Putamen (tissue), 1 donor: ENCODE measurements at places on chromosomes 6 and 20.

DNA sequence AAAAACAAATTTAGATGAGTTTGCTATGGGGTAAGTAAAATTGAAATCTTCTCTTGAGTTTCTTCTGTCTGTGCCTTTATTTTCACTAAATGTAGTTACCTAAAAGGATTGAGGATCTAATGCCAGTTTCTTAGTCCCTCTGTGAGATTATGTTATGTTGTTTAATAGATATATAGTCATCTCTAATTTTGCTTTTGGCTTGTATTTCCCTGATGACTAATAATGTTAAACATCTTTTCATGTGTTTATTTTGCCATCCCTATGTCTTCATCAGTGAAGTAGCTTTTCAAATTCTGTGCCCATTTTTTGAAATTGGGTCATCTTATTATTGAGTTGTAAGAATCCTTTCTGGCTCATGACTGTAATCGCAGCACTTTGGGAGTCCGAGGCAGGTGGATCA lies 13.7 kb downstream of the QRSL1 start:
- DNase-seq, result no peak

DNA sequence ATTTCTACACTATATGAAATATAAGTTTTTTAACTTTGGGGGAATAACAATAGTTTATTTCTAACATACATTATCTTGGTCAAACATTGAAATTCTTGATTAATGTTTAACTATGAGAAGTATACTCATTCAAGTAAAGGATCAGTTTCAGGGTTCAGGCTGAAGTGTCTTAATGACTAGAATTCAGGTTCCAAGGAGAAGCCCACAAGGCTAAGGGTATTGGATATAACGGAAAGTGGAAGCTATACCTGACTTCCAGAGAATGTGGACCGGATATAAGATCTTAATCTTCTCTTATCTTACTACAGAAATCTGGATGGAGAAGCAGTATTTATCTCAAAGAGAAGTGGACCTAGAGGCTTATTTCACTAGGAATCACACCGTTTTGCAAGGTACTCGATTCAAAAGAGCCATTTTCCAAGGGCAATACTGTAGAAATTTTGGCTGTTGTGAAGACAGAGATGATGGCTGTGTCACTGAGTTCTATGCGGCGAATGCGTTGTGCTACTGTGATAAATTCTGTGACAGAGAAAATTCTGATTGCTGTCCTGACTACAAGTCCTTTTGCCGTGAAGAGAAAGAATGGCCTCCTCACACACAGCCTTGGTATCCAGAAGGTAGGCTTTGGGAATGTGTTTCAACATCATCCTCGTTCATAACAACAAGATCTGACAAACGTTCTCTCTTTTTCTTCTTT lies at the start of gene TINAG:
TINAG (plus strand) TSS at position 153 of the 697 bp plus-strand sequence; CDS start at position 263, 110 bp downstream.
- DNase-seq, result no peak

- no peak for DNase-seq
Measured at GRCh38 chr6:105058846-105059245, 101.9 kb downstream of the LIN28B start.

GRCh38 chr6:3740551-3741476 lies 10.7 kb downstream of the PXDC1 start:
- no peak for DNase-seq

DNA sequence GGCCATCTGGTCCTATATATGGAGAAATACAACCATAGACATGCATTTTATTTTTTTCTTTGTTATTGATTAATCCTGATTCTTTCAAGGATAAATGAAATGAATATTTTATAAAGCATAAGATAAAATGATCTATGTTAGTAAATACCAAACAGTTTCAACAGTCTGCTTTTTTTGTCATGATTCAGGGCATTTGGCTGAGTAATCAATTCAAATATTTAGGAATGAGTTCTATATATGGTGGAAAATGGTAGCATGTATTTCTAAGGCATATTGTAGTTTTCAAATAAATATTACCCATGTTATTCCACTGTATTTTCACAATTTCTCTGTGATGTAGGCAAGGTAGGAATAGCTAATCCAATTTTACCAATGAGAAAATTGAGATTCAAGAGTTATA lies 287.5 kb upstream of the FKBP1C start:
- no peak for DNase-seq

GRCh38 chr20:60055740-60056139 lies 97.5 kb downstream of the CDH26 start:
- DNase-seq, result peak; percentile 17

GRCh38 chr6:93849857-93850256 lies 430.5 kb upstream of the EPHA7 start:
- no peak for DNase-seq

DNA sequence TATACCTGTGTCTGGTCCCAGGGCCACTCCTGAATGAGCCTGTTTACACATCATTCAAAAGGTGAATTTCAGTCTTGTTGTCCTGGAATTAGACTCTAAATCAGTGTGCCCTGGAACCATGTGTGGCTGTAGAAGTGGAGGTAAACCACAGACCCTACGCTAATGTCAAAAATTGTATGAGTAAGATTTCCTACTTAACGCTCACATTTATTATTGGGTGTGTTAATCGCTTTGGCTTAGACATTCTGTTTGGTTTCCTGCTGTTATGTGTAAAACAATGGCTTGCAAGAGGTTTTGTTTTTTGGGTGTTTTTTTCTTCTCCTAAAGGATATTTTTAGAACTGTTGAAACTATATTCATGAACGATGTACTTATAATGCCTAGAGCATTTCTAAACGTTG lies 19.3 kb downstream of the PLCB1 start:
- DNase-seq, result no peak

DNA sequence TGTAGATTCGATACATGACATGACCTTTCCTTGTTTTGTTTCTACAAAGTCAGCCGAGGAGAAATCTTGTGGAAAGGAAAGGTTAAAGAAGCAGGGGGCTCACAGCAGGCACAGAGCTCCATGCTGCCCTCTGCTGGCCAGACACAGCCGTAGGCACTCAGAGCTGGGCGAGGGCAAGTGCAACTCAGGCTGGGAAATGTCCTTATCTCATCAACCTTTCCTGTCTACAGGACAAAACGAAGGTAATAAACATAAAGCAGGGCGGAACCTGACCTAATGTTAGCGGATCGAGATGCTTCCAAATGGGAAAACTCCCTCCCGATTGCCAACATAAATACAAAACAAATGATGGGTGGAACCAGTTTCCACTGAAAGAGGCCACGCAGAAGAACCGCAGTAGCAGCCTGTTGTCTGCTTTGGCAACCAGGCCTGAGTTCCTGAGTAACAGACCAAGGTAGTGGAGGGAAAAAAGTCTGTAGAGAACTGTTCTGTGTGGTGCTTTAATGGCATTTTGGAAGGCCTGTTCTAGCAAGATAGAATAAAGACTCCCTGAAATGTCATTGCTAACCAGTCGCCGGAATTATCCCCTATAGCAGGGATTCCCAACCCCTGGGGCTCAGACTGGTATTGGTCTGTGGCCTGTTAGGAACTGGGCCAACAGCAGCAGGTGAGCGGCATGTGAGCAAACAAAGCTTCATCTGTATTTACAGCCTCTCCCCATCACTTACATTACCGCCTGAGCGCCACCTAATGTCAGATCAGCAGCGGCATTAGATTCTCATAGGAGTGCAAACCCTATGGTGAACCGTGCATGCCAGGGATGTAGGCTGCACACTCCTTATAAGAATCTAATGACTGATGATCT lies 85.2 kb downstream of the MBOAT1 start:
- peak; percentile 32 for DNase-seq

- no peak for DNase-seq
Measured at GRCh38 chr20:63093966-63094766, 87.4 kb upstream of the BHLHE23 start.

- no peak for DNase-seq
Measured at GRCh38 chr6:8414844-8415243, 20.5 kb downstream of the SLC35B3 start.

DNA sequence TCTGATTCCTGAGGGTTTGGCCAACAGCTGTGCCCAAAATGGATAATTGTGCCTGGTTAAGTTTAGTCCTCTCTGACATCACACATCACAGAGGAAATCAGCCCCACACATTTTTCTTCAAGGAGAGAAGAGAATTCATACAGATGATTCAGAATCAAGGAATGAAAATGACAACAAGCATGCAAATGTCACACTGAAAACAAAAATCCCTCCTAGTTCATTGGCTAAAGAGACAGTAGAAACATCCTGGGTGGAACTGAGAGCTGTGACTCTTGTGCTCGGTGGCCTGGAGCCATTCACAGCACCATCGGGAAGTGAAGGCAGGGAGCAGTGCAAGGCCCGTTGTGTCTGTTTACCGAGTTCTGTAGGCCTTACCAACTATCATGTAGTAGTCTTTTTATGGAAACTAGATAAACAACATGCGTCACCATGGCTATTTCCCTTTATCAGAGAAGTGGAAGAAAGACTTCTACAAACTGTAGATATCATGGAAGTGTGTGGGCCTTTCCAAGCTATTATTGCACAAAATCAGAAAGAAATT lies 81.7 kb upstream of the TENT5A start:
- DNase-seq, result no peak

- DNase-seq, result no peak
Measured at GRCh38 chr6:39558079-39558478, 167.1 kb downstream of the KIF6 start.

GRCh38 chr20:20333866-20334265 lies 34.0 kb upstream of the INSM1 start:
- DNase-seq, result peak; percentile 45

GRCh38 chr6:151536188-151536479 lies 42.3 kb downstream of the CCDC170 start:
- DNase-seq, result no peak

DNA sequence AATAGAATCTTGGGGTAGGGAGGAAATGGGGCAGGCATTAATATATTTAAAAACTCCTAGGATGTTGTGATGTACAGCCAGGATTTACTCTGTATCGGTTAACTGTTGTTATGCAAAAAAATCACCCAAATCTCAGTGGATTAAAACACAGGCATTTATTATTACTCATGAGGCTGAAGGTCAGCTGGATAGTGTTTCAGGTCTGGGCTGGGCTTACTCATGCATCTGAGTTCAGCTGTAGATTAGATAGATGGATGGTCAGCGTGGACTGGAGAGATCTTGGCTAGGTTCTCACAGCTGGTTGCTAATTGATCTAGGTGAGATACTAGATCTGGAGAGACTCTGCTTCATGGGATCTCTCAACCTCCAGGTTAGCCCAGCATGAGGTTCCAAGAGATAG lies 131.4 kb downstream of the BTBD3 start:
- DNase-seq, result no peak

- DNase-seq, result no peak
Measured at GRCh38 chr20:36091561-36092397, 62.8 kb upstream of the EPB41L1 start.

- no peak for DNase-seq
Measured at GRCh38 chr6:138991206-138991605, 3.2 kb upstream of the REPS1 start.

GRCh38 chr20:6069669-6070068 lies 15.8 kb upstream of the LRRN4 start:
- no peak for DNase-seq

GRCh38 chr6:5308066-5308465 lies 46.8 kb downstream of the FARS2 start:
- no peak for DNase-seq

DNA sequence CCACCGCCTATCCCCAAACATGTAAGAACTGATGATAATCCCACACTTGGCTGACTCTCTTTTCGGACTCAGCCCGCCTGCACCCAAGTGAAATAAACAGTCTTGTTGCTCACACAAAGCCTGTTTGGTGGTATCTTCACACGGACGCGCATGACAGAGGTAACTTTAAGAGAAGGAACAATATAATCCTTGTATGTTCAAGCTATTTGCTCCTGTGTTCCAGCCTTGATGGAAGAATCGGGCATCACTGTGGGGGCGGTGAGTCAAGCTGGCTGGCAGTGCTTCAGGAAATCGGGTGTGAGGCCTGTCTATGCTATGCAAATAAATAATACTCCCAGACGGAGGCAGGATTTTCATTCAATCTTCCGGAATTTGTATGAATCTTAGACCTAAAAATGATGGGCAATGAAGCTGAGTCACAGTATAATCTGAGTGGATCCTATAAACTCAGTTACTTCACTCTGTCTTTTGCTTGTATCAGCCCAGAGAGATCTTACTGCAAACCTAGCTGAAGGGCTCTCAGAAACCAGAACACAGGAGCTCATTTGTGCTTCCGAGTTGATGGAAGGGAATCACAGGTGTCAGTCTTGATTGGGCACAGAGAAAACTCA lies 45.2 kb upstream of the NT5E start:
- no peak for DNase-seq

DNA sequence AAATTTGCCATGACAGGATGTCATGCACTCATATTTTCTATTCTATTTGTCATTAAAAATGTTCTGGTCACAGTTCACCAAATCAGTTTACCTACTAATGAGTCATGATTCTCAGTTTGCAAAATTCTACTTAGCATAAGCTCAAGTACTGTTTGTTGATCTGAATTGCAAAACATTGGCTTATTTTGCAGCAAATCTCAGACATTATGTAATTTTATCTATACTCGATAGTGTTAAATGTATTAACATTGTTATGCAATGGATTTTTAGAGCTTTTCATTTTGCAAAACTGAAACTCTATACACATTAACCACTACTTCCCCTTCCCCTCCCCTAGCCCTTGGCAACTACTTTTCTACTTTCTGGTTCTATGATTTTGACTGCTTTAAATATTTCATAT lies 213.8 kb upstream of the ZFP64 start:
- DNase-seq, result no peak

- no peak for DNase-seq
Measured at GRCh38 chr20:34260208-34260942, 19.2 kb downstream of the ASIP start.

- DNase-seq, result no peak
Measured at GRCh38 chr6:13508711-13509705, 21.6 kb upstream of the GFOD1 start.

DNA sequence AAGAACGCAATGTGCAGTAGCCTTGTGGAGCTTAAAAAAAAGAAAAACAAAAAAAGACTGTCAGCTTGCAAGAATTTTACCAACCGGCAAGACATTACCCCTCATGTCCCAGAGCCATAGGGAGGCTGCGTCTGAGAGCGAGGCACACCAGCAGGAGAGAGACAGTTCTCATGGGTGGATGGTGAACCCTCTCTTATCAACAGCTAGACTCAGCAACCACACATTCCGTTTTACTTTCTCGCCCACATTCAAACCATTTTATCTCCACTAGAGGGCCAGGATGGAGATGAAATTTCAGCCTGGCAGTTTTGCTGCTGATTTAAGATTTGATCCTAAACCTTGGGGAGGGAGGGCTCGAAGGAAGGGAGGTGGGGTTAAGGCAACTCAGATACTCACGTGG lies 247.0 kb downstream of the ATXN1 start:
- peak; percentile 66 for DNase-seq

DNA sequence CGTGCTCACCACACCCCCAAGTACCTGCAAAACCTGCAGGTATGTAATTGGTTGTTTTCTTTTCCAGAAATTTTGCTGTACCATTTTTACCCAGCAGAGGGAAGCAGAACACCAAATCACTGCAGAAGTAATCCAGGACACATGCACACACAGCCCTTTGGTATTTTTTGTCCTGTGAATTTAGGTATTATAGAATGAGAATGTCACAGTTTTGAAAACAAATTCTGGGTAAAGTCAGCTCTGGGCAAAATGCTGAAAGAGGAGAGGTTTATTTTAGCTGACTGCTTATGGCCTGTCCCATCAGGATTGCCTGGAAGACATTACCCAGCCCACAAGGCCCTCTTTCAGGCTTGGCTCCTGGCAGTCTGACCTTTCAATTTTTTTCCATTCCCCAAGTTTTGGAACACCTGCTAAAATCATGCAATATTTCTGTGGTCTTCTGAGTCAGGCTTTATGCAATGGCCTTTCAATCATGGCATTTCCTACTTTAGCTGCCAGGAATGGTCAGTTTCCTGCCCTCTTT lies 3.5 kb upstream of the EFHC1 start:
- DNase-seq, result peak; percentile 54

GRCh38 chr6:148134592-148134991 lies 208.0 kb upstream of the SASH1 start:
- DNase-seq, result no peak
